ENCODE measurements at places on chromosomes 7 and 10.

DNA sequence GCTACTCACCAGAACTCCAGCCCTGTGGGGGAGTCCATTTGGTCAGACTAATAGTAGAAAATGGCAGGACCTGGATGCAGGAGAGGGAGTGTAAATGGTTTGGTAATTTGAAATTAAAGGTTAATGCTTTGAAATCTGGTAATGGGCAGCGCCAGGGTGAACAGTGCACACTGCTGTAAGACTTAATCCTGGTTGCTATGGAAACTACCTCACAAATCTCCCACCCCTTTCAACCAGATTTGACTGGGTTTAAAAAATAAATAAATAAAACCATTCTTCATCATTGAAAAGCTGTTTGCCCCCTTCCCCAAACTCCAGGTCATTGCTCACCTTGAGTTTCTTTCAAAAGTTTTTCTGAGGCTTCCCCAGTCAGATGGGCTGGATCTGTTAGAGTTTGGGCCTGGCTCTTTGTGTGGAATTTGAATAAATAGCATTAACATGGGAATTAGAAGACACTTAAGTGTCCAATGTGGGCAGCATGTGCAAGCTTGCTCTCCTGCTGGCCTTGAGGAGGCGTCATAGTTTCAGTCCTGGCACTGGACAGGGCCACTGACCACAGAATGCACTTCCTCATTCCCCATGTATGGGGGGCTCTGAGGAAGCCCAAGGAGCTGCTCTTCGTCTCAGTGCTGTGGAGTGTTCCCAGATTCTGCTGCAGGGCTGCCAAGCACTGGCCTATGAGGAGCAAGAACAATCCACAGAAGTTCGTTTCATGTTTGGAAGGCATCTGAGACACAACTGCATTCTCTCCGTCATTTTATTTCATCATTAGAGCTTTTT lies 90.7 kb downstream of the LRRC4 start:
- DNase-seq = no peak

GRCh38 chr10:68550747-68551411 lies 9.3 kb upstream of the TET1 start:
- peak; percentile 36 for DNase-seq

DNA sequence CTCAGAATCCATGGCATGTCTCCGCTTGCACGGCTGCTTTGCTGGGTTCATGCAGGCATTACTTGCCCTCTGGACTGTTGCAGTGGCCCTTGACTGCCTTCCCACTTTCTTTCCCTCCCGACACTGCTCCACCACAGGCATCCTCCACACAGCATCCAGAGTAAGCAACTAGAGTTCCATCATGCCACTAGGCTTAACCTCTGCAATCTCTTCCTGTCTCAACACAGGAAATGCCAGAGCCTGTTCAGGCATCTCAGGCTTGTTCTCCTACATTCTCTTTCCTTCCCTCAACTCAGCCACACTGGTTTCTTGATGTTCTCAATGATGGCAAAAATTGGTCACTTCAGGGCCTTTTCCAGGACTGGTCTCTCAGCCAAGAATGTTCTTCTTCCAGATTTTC lies 284.5 kb upstream of the KLF6 start:
- no peak for DNase-seq

DNA sequence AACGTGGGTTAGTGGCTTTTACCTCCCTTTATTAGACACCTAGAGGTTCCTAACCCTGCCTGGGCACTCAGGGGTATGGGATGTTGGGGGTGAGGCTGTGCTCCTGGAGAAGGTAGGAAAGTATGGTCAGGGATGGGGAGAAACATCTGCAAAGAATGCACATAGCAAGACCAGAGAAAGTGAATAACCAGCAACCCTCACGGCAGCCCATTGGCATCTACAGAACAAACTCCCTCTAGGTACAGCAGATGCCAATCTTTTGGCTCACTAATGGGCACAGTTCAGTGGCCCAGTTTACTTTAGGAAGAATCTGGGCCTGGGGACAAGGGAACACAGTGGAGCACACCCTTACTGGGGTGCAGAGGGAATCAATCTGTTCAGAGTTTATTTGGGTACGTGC lies 143.9 kb downstream of the JAZF1 start:
- no peak for DNase-seq

DNA sequence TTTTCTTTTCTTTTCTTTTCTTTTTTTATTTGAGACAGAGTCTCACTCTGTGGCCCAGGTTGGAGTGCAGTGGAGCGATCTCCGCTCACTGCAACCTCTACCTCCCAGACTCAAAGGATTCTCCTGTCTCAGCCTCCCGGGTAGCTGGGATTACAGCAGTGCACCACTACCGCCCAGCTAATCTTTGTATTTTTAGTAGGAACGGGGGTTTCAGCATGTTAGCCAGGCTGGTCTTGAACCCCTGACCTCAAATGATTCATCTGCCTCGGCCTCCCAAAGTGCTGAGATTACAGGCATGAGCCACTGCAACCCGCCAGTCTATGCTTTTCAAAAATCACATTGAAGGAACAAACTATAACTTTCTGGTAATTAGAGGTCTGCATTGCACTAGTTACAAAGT lies 2.4 kb downstream of the USP6NL start:
- no peak for DNase-seq
